Central memory CD4-positive, alpha-beta T cell (primary cell): ENCODE measurements at places on chromosomes 7 and 10.

- no peak for DNase-seq
Measured at GRCh38 chr7:148699782-148700629, 1.3 kb downstream of the CUL1 start.

DNA sequence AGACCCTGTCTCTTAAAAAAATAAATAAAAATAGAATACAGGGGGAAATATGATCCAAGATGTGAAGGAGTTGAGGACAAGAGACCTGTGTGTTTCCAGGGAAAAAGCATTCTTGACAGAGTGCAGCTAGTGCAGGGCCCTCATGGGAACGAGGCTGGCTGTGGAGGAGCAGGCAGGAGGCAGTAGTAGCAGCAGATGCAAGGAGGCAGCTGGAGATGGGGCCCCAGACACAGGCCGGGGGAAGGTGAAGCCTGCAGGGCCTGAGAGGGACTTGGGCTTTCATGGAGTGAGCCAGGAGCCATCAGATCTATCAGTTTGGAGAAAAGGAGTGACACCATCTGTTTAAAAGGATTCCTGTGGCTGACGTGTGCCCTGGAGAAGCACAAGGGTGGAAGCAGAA, 71.4 kb upstream of the ZNF438 start:
- DNase-seq: no peak

DNA sequence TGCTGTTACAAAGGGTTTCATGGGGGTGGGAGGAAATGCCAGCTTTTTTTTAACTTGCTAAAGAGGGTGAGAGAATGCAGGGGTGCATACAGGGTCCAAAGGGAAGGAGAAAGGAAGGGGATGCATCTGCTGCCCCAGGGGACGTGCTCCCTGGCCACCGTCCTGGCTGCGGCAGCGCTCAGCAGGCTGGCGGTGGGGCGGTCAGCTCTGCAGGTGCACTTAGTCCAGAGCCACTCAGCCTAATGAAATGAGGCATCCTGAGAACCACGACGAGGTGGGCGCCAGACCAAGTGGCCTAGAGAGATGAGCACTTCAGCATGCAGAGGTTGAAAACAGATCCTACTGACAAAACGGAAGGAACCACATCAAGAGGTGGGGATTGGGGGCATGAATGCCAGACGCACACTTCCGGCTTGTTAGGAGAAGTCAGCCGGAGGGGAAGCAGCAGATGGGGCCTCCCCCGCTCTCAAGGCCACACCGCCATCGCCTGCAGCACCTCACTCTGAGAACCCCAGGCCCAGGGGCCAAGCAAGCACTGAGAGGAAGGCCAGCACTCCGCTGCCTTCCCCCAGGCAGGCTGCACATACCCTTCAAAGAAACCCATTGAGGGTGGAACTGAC, 94.5 kb downstream of the MAD1L1 start:
- DNase-seq: peak; percentile 25

GRCh38 chr7:91079487-91079886, 184.7 kb upstream of the FZD1 start:
- DNase-seq: no peak

DNA sequence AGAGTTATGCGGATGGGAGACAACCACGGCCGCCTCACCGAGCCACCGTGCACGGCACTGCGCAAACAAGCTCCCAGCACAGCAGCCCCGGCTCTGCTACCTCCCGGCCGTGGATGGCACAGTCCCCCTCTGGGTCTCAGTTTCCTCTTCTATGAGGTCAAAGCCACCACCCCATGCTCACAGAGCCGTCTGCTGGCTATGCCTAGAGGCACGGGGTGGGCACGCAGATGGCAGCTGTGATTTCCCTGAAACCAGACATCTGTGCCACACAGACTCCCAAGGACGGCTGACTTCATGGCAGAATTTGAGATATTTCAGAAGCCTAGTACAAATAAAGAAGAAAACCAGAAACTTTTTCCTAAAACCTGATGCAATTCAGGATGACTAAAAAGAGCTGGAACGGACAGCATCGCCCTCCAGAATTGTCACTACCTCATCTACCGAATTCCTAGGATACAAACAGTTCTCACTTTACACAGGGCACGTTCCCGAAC, 73.2 kb downstream of the AMZ1 start:
- no peak for DNase-seq

DNA sequence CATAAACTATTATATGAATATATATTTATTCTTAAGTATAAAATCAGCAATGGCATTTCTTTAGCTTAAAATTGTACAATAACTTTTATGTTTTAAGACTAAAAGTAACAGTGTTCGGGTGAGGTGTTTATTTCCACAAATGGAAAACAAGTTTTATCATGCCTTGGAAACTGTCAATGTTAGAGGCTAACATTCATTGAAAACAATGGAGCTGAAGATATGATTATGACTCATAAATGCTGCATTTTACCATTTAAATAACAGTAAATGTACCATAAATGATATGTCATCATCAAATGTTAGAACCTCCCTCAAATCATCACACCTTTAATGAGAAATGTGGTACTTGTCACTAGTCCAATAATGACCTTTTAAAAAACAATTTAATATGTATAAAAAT, 897.3 kb downstream of the PCDH15 start:
- DNase-seq: no peak

- DNase-seq: no peak
Measured at GRCh38 chr10:94427166-94427565, 24.8 kb downstream of the TBC1D12 start.

- DNase-seq: no peak
Measured at GRCh38 chr7:117230276-117231046, 92.4 kb downstream of the WNT2 start.

DNA sequence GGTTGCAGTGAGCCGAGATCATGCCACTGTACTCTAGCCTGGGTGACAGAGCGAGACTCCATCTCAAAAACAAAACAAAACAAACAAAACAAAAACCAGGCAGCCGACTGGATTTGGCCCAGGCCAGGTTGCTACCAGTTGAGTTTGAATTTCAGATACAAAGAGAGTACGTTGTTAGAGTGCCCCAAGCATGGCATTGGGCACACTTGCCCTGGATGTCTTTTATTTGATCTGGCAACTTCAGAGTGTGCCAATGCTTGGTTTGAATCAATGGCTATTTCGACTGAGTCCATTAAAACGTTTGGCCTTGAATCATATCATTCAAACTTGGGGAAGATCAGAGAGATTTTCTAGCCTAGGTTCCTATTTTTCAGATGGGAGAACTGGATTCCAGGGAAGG, 213.4 kb upstream of the SHH start:
- DNase-seq: no peak

DNA sequence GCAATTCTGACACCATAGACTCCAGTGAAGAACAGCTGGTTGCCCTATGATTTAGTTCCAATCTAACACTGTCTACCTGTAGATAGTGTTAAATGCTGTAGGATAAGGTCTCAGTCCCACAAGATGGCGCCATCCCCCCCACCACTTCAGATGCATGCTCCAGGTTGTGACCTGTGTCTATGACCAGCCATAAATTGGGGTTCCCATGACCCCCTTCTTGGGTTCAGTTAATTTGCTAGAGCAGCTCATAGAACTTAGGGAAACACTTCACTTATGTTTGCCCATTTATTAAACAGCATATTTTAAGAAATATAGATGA, 13.1 kb downstream of the CCSER2 start:
- DNase-seq: no peak

- no peak for DNase-seq
Measured at GRCh38 chr7:101912716-101913110, 95.3 kb downstream of the CUX1 start.

- DNase-seq: no peak
Measured at GRCh38 chr7:7529328-7529727, 6.3 kb downstream of the COL28A1 start.

DNA sequence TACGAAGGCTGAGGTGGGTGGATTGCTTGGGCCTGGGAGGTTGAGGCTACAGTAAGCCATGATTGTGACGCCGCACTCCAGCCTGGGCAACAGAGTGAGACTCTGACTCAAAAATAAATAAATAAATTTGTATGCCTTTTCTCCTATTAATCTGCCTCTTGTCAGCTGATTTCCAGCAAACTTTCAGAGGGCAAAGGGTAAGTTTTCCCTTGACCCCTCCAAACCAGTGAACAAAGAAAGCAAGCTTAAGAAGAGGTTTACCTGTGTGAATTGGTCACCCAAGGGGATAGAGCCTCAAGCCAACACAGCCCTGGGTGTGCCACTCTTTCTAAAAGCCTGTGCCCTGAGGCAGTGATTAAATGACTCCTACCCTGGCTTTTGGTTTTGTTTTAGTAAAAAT, 30.8 kb downstream of the GOT1 start:
- no peak for DNase-seq

- no peak for DNase-seq
Measured at GRCh38 chr10:88332503-88333247, 250.4 kb downstream of the RNLS start.

- DNase-seq: no peak
Measured at GRCh38 chr7:78510580-78511188, 712.1 kb downstream of the PHTF2 start.

GRCh38 chr10:95605163-95605562, 44.0 kb upstream of the SORBS1 start:
- DNase-seq: no peak

- DNase-seq: no peak
Measured at GRCh38 chr10:70132098-70133029, at the start of gene AIFM2. Gene AIFM2, minus strand, starts transcription at chr10:70132825. Its CDS starts 8,741 bp downstream, at chr10:70124084.

- peak; percentile 78 for DNase-seq
Measured at GRCh38 chr7:139635526-139636302, 112.2 kb downstream of the CLEC2L start.

DNA sequence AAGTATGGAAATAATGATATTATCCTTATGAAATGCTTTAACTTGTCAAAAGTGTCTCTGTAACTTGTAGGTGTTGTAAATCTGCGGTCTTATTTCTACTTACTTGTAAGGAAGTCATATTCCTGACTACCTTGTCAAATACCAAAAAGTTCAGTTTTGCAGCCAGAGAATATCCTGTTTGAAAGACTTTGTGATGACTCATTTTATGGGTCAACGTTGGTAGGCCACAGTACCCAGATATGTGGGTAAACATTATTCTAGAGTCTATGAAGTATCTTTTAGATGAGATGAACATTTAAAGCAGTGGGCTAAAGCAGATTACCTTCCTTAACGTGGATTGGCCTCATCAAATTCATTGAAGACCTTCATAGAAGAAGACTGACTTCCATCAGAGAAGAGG, 195.3 kb downstream of the PPP1R9A start:
- DNase-seq: no peak

- no peak for DNase-seq
Measured at GRCh38 chr7:99402854-99403253, 5.5 kb downstream of the PDAP1 start.

- DNase-seq: no peak
Measured at GRCh38 chr10:104897696-104898095, 256.6 kb downstream of the SORCS3 start.

- no peak for DNase-seq
Measured at GRCh38 chr7:74586258-74587175, 71.0 kb upstream of the GTF2I start.

GRCh38 chr10:110512461-110513187, 14.9 kb downstream of the DUSP5 start:
- no peak for DNase-seq

DNA sequence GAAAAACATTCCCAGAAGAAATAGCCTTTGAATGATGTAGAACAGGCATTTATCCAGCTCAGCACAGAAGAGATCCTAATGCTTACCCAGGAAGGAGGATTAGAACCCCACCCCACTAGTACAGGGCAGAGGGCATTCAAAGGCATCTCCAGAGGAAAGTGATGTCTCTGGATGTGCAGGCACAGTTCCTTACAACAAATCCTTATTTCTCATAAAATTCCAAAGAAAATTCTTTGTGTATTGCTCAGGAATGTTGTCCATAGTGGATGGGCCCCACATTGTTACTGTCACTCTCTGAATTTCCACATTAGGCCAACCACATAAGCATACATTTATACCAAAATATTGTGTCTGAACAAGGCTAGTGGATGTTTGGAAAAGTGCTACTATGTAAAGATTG, 243.0 kb downstream of the ADRA2A start:
- DNase-seq: no peak

GRCh38 chr7:150515248-150516147, 826 bp downstream of the GIMAP7 start:
- DNase-seq: no peak

DNA sequence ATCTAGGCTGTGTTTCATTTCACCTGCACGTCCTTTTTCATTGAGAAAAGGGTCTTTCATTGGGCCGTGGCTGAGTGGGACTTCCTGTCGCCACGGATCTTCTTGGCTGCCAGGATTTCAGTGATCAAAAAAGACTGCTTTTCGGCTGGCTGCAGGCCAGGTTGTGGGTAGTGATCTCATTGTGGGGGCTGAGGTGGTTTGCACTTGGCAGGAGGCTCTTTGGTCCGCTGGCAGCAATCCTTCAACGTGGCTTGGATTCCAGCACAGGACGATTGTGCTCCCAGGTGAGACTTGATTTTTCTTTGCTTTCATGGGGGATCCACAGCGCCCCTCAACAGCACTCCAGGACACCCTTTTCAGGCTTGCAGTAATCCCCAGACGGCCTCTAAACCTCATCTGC, 29.0 kb upstream of the ZNF273 start:
- DNase-seq: no peak

DNA sequence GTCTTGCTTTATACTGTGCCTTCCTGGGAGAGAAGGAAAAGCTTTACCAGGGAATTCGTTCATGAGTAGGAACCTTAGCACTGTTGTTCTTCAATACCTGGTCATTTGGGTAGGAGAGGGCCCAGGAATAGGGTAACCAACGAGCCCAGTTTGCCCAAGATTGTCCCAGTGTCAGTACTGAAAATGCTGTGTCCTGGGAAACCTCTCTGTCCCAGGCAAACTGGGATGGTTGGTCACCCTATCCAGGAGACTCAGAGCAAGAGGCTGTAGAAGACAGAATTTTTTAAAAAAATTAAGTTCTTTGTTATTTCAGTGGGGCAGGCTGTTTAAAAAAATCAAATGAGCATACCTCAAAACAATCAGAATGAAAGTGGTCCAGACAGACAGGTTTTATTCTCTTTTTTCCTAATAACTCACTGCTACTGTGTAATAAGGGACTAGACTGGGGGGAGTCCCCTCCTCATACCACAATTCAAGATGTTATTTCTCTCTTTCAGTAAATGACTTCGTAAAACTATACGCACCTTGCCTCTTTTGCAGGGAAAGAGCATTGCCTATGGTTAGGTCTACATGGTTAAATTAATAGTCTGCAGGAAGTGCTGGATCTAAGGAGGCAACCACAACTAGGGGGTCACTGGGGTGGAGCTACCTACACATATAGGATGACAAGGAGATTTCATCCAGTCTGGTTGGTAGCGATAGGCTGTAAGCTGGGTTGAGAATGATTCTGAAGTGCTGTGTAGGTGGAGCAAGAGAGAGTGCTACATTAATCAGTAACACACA, 41.1 kb upstream of the FAM133B start:
- no peak for DNase-seq

DNA sequence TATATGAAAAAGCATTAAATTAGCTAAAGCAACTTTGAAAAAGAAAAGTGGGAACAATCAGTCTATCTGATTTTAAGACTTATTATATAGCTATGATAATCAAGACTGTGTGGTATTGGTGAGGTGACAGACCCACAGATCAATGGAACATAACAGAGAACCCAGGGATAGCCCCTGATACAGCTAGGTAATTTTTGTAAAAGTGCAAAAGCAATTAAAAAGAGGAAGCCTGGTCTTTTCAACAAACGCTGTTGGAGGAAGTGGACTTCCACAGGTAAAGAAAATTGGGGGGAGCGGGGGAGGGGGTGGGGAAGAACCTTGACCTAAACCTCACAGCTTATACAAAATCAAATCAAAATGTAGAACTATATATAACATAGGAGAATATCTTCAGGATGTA, 45.4 kb downstream of the GNA12 start:
- DNase-seq: no peak
